ENCODE measurements at places on chromosomes 5 and 9.

DNA sequence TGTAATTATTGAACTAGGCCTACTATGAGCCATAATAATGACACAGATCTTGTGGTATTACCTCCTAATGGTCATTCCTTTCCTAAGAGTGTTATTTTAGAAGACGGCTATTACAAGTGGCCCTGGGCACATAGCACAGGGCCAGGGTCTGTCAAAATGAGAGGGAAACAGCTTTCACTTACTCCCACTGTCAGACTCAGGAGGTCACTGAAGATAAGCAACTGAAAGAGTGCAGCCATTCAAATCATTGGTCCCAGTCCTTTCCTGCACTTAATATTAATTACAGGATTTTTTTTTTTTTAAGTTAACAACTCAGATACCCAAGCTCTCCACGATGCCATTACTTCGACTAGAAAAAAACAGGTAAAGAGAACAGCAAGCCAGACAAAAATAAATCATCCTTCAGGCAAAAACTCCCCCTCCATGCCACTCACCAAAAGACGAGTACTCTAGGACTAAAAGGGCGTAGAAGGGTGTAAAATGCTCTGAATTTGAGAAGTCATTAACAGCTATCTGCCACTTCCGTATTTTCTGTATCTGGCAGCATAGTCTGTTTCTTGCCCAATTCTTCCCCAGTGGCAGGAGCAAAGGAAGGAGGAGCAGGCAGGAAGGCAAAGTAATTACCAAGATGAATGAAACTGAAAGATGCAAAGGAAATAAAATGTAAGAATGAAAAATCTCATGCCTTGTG lies 87.4 kb downstream of the ZNF608 start:
- DNase-seq: no peak

GRCh38 chr5:91065496-91065895 lies 317.6 kb downstream of the ARRDC3 start:
- no peak for DNase-seq

GRCh38 chr5:83179966-83180365 lies 102.6 kb downstream of the XRCC4 start:
- no peak for DNase-seq

GRCh38 chr9:94150890-94151650 lies 66.8 kb downstream of the PTPDC1 start:
- DNase-seq: no peak

- no peak for DNase-seq
Measured at GRCh38 chr9:135908093-135908753, 877 bp upstream of the CAMSAP1 start.

DNA sequence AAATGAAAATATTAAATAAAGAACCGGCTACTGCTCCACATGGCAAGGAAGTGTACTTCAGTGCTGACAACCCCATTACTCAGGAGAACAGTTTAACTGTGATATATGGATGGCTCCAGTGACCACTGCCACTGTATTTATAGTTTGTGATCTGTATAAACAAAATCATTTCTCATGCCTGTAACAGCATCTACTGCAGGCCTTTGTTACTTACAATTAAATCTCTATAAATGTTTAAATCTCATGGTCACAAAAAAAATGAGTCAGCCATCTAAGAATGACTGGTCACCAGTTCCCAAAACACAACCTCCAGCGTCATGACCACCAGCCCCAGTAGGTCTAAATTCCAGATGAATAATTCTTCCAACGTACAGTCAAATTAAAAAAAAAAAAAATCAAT lies 24.6 kb downstream of the SERINC5 start:
- DNase-seq: no peak

- no peak for DNase-seq
Measured at GRCh38 chr5:80747922-80748321, 93.1 kb upstream of the DHFR start.

DNA sequence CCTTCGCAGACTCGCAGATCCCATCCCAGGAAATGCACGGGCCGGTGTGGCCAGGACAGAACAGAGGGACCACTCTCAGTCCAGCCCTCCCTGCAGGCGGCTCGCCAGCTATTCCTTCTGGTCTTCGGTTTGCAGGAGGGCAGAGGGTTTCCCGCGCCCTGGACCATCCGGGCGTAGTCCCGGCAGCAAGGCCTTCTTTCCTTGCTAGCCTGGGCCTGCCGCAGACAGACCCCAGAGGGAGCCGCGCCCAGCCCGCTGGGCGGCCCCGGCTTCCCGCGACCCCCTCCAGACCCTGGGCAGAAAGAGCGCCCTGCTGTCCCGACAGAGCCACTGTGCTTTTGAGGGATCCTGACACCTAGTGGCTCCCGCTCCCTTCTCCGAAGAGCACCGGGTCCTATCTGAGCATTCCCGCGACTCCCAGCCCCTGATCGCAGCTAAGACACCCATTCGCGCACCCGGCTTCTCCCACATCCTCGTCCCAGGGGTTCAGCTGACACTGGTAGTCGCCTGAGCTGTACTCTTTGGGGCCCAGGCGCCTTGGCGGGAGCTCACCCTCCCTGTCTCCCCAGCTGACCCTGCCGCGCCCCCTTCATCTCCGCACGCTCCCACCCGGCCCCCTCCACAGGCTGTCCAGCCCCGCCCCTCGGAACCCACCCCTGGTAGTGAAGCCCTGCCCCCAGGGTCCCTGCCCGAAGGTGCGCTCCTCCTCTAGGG lies 1.1 kb downstream of the CFAP90 start:
- no peak for DNase-seq

DNA sequence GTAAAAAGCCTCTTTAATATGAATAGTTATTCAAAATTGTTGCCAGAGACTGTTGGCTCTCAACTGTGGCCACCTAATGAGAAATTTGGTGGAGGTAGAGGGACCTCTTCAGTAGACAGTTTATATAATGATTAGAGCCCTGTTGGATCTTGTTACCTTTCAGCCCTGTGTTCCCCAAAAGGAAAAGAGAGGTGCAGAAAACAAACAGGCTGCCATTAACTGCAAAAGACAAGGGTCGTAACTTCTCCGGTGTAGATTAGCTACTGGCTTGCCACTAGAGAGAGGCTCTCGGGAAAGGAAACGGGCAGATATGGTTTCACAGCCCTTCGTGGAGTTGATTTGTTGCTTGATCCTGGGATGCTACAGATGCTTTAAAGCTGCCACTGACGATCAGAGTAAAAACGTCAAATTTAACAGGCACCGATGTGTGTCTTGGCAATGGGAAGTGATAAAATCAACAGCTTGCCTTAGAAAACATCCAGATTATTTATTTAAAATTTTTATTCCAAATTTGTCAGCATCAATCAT lies 7.8 kb downstream of the FST start:
- no peak for DNase-seq

- DNase-seq: no peak
Measured at GRCh38 chr5:102528600-102528999, 29.8 kb upstream of the SLCO6A1 start.
